ENCODE measurements at places on chromosomes 7 and 10. TPM values are rescaled to one million over a fixed set of nuclear protein-coding genes. Genes with fewer than 3 reads are reported as not detected.

AP4M1 gene
- 14.7 TPM for total RNA-seq

- peak; percentile 12 for DNase-seq
Observed at GRCh38 chr7:133434246-133434865, 181.5 kb downstream of the EXOC4 start.

DNA sequence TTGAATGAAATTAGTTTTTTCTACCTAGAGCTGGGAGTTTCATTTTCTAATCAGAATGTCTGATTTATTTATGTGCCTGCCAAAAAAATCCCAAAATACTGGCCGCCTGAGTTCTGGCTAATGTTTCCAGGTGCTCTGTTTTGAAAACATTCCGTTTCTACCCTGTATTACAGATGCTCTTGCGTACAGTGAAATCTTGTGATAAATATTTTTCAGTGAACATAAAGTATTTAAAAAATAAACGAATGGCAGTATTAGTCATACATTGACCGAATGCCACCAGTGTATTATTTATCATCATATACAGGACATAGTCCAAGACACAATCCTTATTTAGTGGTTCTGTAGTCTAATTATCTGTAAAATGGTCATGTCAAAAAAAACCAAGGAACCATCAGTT lies 102.8 kb downstream of the KAT6B start:
- peak; percentile 73 for DNase-seq

BTRC gene
- total RNA-seq: 33.3 TPM

GRCh38 chr10:2882628-2883027 lies 184.7 kb upstream of the PFKP start:
- no peak for DNase-seq

DNA sequence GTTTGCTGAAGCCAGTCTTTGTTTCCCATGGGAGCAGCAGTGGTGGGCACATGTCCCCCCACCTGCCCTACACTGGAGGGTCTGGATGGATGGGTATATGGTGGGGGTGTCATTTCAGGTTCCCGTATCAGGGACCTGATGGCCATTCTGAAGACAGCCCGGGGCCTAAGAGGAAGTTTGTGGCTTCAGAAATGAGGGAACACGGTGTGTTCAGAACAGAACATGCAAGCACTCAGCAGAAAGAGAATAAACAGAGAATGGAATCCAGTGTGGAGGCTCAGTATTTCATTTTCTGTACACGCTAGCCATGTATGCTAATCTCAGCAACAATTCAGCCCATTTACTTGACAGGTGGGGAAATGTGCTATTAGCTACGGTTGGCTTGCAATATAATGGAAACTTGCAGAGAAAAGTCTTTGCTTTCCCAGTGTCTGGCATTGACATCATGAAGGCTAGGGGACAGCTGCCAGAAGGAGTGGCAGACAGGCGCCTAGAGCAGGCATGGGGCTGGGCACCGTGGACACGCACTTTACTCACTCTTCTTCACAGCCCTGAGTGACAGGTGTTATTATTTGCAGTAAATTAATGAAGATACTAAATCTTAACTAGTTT lies 98.6 kb downstream of the ELMO1 start:
- DNase-seq: no peak

ADCYAP1R1 gene
- total RNA-seq: 0.14 TPM

CYP26A1 gene
- 0.53 TPM for total RNA-seq

DNA2 gene
- 5.8 TPM for total RNA-seq

GRCh38 chr7:95906851-95907250 lies 134.5 kb downstream of the DYNC1I1 start:
- no peak for DNase-seq

GRCh38 chr10:3668276-3668965 lies 116.6 kb downstream of the KLF6 start:
- peak; percentile 90 for DNase-seq

GRCh38 chr7:73482746-73483145 lies 39.3 kb downstream of the BAZ1B start:
- DNase-seq: no peak

- DNase-seq: no peak
Observed at GRCh38 chr10:7152982-7153381, 257.9 kb downstream of the SFMBT2 start.

- no peak for DNase-seq
Observed at GRCh38 chr10:116877391-116877790, 28.1 kb downstream of the ENO4 start.

- peak; percentile 54 for DNase-seq
Observed at GRCh38 chr10:79022565-79023230, 46.1 kb upstream of the ZMIZ1 start.

DNA sequence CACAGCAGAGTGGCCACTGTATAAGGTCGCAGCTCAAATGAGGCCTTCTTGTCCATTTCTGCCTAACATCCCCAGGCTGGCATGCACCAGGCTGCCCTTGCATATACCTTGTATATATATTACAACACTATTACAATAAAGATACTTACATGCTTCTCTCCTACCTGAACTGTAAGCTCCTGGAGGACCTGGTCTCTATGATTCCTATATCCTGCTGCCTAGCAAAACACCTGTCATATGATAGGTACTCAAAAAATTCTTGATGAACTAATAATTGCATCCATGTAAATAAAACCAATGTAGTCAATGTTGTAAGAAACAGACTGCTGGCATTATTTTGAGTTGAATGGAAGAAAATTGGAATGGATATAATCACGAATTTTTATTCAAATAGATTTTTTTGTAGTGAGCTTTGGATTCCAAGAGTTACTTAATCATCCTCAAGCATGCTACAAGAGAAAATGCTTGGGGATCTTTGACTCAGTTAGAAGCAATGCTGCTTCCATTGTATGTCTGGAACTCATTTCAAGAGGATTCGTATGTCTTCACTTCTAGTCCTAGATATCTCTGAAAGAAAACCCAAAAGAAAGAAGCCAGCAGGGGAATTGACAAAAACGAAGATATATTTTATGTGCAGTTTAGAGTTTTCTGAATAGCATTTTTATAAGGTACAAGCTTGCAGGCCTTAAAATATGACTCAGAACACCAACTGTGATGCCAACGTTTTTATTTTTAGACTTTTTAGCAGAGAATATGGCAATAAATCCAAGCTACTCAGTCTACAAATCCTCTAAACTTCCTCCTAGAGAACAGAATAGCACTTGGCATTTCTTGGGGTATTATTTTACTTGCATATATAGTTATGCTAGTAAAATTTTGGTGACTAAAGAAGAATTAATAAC lies 53.1 kb downstream of the OSBPL3 start:
- peak; percentile 88 for DNase-seq

DNA sequence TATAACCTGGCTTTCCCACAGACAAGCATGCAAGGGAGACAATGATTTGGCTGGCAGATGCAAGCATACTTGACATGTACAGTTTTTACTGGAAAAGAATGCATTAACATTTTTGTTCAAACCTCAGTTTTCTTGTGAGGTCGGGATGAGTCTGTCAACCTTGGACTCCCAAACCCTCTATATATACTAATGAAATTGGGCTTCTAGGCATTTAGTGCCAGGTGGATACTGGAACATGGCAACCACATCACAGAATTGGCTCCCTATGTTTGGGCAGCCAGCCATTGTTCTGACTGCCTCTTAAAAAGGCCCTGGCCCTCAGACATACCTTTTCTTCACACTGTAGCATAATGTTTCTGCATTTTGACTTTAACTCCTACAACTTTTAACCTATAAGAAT lies 39.1 kb downstream of the CDK6 start:
- peak; percentile 77 for DNase-seq

DNA sequence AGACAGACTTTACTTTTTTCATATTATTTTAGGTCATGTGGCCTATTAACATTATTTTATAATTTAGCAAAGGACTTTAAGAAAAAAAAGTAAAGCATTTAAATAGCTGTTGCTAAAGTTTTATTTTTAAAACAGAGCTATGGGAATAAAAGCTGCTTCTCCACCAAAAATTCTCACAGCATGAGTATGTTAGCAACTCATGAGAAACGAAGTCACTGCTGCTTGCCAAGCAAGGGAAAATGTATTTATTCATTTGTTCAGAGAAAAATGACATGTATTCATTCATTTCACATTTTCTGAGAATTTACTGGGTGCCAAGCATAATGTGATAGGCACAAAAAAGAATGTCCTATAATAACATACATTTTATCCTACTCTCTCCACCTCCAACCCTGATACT lies 5.1 kb downstream of the LRRC72 start:
- DNase-seq: peak; percentile 4

- DNase-seq: no peak
Observed at GRCh38 chr7:105450177-105450861, 61.6 kb upstream of the SRPK2 start.

DNA sequence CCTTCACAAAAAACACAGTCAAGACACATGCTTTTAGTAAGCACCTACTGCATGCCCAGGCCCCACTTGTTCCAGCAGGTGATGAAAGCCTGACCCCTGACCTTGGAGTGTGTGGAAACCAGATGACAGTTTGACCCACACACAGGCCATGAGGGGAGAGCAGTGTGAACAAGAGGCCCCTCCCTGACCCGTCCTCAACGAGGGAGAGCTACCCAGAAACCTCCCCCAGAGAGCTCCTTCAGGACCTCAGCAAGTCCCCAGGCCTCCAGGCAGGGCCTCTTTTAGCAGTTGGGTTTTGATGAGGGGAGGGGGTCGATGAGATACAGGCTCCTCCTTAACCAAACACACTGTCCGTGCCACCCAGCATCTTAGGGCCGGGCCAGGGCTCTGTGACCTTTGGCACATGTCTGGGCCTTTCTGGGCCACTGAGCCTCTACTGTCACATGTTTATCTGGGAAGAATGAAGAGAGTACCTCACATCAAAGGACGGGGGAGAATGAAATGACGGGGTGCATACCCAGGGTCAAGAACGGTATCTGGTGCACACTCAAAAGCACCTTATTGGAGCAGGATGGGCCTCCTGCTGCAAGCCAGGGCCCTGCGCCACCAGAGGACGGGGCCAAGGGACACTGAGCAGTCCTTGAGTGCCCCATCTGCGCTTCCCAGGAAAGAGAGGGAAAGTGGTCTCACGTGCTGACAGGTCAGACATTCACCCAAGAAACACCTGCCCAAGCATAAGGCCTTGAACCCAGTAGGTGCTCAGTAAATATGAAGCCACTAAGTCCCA lies 202.6 kb upstream of the ZMIZ1 start:
- no peak for DNase-seq

DNA sequence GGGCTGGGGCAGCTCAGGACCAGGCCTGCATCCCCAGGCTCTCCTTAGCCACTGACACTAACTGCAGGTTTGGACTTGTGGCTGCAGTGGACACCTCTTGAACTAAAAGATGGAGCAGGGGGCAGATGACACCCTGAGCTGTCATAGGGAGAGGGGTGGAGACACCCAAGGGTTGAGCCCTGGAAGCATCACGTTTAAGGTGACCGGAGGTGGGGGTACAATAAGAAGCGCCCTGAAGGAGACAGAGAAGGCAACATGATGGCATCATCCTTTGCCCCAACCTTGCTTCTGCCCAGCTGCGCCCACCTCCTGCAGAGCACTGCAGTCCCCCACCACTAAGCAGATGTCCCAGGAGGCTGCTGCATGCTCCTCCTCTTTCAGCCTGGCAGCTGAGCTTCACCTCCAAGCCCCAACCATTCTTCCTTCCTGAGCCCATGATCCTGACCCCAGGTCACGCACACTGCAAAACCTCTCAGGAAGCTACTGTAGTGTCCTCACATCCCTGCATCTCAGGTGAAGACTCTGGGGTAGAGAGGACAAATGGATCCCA lies 25.5 kb downstream of the OGDHL start:
- DNase-seq: no peak

C10orf67 gene
- total RNA-seq: 0.46 TPM

GRCh38 chr10:113983552-113983951 lies 60.1 kb upstream of the ADRB1 start:
- DNase-seq: no peak

ZDHHC4 gene
- 33.2 TPM for total RNA-seq

CALHM1 gene
- total RNA-seq: not detected

- no peak for DNase-seq
Observed at GRCh38 chr10:28220811-28221210, 82.1 kb downstream of the MPP7 start.

GRCh38 chr7:119436882-119437281 lies 836.1 kb upstream of the KCND2 start:
- no peak for DNase-seq

DNA sequence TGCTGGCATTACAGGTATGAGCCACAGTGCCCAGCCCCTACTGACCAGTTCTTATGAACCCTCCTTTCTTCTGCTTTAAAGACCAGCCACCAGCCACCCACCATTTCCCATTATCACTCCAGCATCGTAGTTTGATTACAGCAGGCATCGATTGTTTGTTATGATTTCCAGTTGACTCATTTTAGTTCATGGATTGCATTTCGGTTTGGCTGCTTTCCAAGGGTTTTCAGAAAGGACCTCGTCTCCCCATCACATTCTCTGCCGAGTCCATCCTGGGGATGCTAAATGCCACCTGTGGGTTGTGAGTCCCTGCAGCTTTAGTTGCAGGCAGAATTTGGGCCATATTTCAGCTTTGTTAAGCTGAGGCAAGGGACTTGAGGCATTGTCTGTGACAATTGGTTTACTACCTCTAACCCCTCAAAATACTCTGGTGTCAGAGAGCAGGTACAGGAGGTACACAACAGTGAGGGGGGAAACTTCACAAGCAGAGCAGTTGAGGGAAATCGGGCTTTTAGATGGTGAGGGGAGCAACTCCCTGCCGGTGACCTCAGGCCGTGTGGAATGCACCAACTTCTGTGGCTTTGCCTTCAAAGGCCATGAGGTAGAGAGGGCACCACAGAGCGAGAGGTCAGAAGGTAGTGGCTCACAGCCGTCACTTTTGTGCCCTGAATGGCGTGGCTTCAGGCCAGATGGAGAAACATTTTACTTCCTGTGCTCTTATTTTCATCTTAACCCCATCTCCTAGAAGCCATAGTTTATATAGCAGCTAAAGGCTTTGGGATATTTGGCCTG lies 203.8 kb downstream of the CCDC3 start:
- DNase-seq: peak; percentile 24

- no peak for DNase-seq
Observed at GRCh38 chr10:15216700-15217099, 48.2 kb upstream of the NMT2 start.

DNA sequence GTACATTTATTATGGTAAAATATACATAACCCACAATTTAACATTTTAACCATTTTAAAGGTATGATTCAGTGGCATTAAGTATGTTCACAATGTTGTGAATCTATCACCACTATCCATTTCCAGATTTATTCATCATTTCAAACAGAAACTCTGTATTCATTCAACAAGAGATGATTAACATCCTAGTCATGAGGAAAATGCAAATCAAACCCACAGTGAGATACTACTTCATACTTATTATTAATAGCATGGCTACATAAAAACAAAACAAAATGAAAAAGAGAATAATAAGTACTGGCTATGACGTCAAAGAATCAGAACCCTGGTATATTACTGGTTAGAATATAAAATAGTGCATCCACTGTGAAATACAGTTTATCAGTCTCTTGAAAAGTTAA lies 386.6 kb upstream of the POM121L12 start:
- peak; percentile 79 for DNase-seq

HIP1 gene
- total RNA-seq: 15.4 TPM

- no peak for DNase-seq
Observed at GRCh38 chr10:22698941-22699440, 15.4 kb downstream of the PIP4K2A start.

- DNase-seq: peak; percentile 90
Observed at GRCh38 chr7:71308096-71308495, 176.2 kb downstream of the GALNT17 start.

- no peak for DNase-seq
Observed at GRCh38 chr10:61142987-61143386, 199.0 kb upstream of the RHOBTB1 start.

GCK gene
- total RNA-seq: 0.24 TPM

SH3PXD2A gene
- 17.3 TPM for total RNA-seq

Measured in astrocyte (in vitro differentiated cells and primary cell).